ENCODE measurements at places on chromosomes 16 and 17.

GRCh38 chr17:81140018-81140417 lies 25.3 kb upstream of the PVALEF start:
- no peak for DNase-seq

- DNase-seq, result no peak
Measured at GRCh38 chr17:4316648-4317047, 49.8 kb downstream of the UBE2G1 start.

DNA sequence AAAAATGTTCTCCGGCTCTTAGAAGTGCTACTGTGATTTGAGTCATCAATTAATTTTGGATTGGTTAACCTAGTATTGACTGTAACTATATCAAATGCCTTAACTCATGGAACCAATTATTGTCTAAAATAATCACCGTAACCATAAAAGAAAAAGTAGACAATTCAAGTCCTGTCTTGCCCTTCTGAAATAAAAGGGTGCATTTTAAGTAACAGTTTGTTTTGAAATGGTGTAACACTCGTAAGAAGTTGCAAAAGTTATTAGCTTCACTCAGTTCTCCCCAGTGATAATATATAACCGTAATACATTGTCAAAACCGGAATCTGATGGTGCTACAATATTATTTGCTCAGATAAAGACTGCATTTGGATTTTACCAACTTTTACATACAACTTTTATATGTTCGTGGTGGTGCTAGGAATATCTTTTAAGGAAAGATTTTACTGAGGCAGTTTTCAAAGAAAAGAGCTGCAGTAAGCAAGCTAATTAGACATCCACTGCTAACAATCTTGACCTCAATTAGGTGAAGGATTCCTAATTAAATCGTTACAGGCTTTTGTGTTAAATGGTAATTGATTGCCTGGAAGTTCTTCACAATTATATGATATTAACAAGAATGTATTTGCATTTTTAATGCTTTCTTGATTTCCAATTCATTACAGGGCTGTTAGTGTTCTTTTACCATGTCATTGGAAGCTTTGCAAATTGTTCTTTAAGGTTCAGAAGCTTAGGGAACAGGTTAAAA lies 413.1 kb upstream of the MON1B start:
- DNase-seq, result no peak

DNA sequence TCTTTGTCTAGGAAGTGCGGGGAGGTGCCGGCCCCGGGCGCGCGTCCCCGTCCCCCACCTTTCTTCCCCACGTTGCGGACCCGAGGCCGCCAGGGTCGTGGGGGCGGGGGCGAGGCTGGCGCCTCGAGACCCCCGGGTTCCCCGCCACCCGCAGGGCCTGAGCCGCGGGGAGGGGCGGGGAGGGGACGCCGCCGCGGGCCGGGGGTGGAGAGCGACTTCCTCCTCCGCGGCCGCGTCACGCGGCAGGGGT lies 1.8 kb upstream of the ACTG1 start:
- no peak for DNase-seq

- no peak for DNase-seq
Measured at GRCh38 chr17:20896153-20896649, 146.6 kb downstream of the USP22 start.

- DNase-seq, result no peak
Measured at GRCh38 chr16:54346041-54346440, 59.5 kb upstream of the IRX3 start.

DNA sequence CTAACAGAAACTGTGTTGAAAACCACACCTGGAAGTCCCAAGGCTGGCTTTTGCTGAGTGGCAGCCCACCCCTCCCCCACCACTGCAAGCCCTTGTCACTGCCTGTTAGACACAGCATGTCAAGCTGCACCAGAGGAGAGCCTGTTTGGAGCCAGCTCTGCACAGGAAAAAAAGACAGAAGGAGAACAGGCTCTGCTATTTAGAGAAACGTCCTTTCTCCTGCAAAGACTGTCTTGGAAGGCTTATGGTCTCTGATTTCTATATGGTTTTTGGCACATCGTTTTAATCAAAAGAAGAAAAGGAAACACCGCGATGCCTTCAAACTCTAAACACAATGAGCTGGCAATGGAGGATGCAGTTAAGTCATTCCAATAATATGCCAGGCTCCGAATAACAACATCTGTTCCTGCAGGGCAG lies 275.5 kb downstream of the MAP2K4 start:
- DNase-seq, result no peak

- peak; percentile 42 for DNase-seq
Measured at GRCh38 chr17:50816271-50816670, 19.1 kb upstream of the WFIKKN2 start.

- no peak for DNase-seq
Measured at GRCh38 chr17:33977729-33978514, 277.2 kb upstream of the CCL2 start.

GRCh38 chr17:69854225-69854780 lies 220.7 kb upstream of the KCNJ16 start:
- no peak for DNase-seq

GRCh38 chr16:87615621-87616041 lies 13.3 kb downstream of the JPH3 start:
- DNase-seq, result no peak

DNA sequence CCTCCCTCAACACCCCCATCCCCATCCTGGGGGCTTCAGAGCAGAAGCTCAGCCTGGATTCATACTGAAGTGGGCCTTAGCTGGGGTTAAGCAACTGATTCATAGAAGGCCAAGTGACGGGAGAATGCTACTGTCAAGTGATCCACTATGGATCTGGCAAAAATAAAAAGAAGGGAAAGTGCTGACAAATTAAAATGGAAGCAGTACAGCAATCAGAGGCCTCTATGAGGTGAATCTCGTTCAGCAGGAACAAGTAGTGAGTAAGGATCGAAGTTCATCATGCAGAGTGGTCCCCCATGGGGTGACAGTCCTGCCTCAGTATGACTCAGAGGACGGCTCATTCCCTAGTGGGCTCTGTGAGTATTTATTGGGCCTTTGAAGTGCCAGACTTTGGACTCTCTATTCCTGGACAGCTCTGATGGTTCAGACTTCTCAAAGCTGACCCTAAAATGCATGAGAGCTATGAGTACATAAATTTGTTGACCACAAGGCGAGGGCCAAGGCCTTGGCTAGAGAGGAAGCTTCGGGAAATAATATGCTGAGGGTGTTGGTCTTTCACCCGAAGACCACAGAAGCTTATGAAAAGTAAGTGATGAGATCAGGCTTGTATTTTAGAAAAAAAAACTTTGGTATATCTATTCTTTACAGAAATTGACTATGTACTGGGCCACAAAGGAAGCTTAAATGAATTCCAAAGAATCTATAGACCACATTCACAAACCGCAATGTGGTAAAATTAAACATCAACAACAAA lies 5.3 kb upstream of the NSMCE1 start:
- DNase-seq, result no peak

- DNase-seq, result peak; percentile 74
Measured at GRCh38 chr17:68602289-68602688, 1.1 kb upstream of the FAM20A start.

DNA sequence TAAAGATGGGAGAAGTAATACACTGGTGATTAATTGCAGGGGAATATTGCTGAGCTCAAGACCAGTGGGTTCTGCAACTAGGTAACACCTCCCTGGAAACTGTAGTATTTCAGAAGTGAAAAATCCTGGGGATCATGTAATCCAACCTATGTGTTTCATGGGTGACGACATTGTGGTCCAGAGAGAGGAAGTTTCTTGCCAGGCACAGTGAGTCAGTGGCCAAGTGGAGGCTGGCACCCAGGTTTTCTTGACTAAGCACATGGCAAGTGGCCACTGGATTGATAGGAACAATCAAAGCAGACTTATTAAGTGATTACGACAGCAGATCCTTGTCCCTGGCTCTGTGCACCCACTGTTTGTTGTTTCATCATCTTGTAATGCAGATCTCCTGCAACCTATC lies 14.6 kb upstream of the CIITA start:
- DNase-seq, result peak; percentile 97

- DNase-seq, result no peak
Measured at GRCh38 chr17:81400996-81401722, 5.9 kb downstream of the BAHCC1 start.

GRCh38 chr16:78817200-78817739 lies 717.8 kb downstream of the WWOX start:
- no peak for DNase-seq

GRCh38 chr17:32570081-32570396 lies 83.2 kb downstream of the CDK5R1 start:
- no peak for DNase-seq
